ENCODE measurements at places on chromosomes 2 and 18.

- DNase-seq = peak; percentile 84
Observed at GRCh38 chr2:88590998-88591613, 36.2 kb downstream of the EIF2AK3 start.

- no peak for DNase-seq
Observed at GRCh38 chr2:233029321-233029720, 3.2 kb upstream of the NEU2 start.

GRCh38 chr2:96340493-96341414, 5.2 kb downstream of the NCAPH start:
- no peak for DNase-seq

DNA sequence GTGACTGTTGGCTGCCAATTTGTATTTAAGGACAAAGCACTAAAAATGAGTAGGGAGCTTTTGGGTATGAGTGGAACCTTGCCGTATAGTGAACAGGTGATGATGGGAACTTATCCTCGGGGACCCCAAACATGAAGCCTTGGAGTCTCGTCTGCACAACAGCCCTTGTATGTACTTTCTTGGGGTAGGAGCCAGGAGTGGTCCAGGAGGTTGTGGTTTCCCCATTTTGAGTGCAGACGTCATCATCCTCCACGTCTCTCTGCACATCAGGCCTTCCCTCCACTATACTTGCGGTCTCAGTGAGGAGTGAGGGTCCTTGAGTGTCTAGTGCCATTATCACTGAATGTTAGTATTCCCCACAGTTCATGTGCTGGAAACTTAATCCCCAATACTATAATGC, 101.5 kb upstream of the HS6ST1 start:
- no peak for DNase-seq

DNA sequence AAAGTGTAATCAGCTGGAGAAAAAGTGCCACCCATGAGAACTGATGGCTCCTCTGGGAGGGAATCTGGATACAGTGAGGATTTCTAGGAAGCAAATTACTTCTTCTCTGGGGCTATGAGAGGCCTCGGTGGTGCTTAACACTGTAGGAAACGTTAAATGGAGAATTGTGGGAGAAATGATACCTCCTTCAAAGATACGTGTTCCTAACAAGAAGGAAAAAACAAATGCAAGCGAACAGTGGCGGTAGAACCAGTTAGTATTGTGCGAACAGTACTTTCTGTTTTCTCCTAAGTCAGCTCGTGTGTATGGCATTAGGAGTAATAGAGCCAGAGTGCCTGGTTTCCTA, 587 bp upstream of the MTIF2 start:
- DNase-seq = peak; percentile 9
